ENCODE measurements at places on chromosomes 4 and X.

DNA sequence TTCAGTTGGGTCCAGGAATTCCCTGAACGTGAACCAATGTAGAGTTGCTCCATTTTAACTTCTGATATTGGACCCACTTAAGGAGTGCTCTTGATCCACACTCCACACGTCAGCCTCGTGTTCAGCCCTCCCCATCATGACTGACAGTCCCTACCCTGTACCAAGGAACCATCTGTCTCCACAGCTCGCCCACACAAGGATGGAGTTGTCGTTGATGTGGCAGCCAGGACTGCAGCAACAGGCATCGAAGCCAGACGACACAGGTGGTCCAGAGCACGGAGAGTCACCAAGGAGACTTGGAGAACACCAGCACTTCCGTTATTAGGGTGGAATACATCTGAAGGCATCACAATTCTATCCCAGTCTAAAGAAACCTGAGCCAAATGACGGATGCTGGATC, 472.1 kb upstream of the NR3C2 start:
- DNase-seq, result no peak

DNA sequence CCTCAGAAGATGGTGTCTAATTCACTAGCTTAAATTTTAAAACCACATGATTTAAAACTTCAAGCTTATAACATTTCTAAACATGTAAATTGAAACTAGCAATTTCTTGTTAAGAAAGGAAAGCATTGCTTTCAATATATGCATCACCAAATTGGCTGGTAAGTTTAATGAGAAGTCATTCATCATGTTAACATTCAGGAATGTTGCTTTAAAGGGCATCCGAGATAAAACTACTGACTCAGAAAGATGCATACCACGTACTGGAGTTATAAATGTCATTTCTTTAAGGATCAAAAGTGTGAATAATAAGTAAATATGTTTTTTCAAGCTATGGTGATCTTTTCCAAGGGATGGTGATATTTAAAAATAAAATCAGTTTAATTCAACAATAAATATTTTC, 83.3 kb upstream of the VCX2 start:
- DNase-seq, result no peak

GRCh38 chrX:46957297-46957696, 45.1 kb downstream of the JADE3 start:
- no peak for DNase-seq

DNA sequence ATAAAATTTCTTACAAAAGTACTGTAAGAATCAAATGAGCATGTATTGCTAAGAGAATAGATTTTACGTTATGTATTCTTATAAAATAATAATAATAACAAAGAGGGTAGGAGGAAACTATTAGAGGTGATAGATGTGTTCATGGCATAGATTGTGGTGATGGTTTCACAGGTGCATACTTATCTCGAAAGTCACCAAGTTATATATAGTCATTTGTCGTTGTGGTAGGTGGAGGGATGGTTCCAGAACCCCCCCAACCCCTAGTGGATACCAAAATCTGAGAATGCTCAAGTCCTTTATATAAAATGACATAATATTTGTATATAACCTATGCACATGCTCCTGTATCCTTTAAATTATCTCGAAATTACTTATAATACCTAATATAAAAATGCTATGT, 36.7 kb upstream of the H2AZ1 start:
- no peak for DNase-seq

DNA sequence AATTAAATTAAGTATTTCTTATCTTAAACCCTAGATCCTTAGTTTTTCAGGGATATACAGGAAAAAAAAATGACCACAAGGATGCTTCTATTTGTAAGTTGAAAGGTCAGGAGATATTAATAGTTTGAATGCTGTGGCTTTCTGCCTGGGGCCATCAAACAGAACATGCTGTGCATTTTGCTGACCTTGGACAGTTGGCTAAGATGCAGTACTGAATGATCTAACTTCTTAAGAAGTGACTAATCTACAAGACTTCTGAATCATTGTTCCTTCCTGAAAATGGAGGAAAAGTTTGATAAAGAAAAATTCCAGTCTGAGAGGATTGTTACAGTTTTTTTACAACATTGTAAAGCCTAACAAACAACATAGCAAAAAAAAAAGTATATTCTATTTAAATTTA, 237.8 kb upstream of the JADE1 start:
- DNase-seq, result no peak

GRCh38 chrX:16185725-16186136, 18.4 kb downstream of the MAGEB17 start:
- DNase-seq, result no peak

DNA sequence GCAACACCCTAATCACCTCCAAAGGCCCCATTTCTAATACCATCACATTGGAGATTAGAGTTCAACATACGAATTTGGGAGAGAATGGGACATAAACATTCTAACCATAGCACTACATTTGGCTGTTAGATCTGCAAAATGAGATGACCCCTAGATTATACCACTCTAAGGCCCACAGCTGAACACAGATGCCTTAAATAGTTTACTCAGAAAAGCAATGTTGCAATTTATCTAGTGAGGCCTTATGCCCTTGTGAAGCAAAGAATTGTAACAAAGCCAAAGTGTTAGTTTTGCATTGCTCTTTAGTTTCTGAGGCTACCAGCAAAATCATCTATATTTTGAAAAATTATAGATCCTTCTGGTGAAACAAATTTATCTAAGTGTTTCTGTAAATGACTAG, 31.6 kb upstream of the ARHGEF6 start:
- no peak for DNase-seq

DNA sequence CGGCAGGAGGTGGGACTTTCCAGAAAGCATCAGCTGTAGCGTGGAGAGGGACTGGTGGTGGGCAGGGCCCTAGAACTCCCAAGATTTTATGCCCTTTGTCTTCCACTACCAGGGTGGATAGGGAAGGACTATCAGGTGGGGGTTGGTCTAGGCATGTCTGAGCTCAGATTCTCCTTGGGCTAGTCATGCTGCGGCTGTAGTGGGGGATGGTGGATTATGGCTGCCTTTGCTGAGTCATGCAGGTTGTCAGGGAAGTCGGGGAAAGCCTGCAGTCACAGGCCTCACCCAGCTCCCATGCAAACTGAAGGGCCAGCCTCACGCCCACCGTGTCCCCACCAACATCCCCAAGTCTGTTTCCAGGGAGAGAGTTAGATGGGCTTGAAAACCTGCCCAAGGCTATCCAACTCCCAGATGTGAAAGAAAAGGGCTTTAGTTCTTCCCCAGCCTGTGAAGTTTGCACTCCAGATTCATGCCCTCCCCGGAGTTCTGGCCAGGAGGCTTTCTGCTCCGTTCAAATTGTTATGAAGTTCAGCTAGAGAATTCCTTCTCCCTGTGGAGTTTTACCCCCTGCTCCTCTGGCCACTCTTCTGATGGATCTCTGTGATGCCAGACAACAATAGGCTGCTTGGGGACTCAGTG, 13.4 kb upstream of the MEPE start:
- no peak for DNase-seq

DNA sequence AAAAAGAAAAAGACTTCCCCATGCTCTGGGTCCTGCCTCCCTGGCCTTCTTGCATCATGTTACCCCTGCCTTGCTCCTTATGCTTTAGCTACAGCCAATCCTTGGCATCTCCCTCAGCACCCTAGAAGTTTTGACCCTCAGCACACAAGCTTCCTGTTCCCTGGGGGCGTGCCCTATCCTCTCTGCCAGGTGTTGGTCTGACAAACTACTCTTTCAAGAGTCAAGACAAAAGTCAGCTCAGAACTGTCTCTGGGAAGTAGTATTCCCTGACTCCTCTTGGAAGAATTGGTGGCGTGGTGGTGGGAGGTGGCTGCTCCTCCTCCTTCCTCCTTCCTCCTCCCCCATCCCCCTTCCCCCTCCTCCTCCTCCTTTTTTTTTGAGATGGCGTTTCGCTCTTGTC, 41.0 kb downstream of the PRPS1 start:
- no peak for DNase-seq

GRCh38 chrX:150476164-150476699, 92.2 kb upstream of the MTM1 start:
- DNase-seq, result no peak

GRCh38 chrX:37958525-37959211, 47.7 kb upstream of the SYTL5 start:
- DNase-seq, result no peak

DNA sequence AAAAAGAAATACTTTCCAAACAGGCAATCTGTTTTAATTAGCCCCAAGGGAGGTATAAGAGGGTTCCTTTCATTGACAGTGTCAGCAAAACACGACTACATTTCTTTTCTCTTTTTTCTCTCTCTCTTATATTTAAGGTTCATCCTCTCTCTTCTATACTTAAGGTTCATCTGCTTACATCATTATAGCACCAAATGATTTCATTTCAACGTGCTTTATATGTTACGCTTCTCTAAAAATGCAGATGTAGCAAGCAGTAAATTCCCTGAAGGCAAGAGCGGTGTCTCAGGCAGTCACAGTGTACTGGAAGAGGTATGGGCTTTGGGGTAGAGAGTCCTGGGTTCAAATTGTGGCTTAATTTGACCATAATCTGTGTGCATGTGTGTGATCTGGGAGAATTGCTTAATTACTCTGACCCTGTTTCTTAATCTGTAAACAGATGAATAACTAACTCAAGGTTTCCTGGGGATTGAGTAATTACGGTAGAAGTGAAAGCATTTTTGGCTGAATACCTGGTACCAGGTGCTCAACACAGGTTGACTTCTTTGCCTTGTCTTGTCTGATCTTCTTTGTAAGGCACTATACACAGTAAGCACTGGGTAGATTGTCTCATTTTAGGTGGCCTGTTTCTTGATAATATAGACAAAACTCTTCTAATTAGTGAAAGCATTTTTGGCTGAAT, 180.8 kb downstream of the SPRY1 start:
- no peak for DNase-seq

DNA sequence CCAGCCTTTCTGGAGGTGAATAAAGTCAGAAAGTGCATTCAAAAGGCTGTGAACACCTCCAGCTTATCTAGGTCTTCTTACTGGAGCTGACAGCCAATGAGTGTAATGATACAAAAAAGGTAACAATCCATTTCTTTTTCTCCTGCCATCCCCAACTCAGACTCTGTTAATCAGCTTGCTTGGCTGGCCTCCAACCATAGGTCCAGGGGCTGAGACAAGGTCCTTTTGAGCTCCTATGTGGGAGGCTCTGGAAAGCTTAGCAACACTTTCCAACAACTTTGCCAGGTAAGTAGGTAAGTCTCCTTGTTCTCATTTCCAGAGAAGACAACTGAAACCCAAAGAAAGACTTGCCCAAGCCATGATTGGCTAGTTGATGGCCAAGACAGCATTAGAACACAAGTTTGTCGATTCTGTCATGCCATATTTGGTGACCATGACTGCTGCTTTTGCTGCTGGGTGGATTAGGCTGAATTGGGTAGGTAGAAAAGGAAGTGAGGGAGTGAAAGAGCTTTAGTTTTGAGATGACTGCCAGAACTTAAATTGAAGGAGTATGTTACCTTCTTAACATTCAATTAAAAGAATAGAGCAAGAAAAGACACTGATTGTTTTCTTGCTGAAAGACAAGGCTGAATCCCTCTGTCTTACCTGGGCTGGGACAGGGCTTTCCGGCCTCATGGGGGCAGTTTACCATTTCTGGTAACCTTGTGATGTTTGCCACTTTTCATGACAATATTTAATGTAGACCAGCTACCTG, 22.8 kb downstream of the VSIG4 start:
- no peak for DNase-seq

DNA sequence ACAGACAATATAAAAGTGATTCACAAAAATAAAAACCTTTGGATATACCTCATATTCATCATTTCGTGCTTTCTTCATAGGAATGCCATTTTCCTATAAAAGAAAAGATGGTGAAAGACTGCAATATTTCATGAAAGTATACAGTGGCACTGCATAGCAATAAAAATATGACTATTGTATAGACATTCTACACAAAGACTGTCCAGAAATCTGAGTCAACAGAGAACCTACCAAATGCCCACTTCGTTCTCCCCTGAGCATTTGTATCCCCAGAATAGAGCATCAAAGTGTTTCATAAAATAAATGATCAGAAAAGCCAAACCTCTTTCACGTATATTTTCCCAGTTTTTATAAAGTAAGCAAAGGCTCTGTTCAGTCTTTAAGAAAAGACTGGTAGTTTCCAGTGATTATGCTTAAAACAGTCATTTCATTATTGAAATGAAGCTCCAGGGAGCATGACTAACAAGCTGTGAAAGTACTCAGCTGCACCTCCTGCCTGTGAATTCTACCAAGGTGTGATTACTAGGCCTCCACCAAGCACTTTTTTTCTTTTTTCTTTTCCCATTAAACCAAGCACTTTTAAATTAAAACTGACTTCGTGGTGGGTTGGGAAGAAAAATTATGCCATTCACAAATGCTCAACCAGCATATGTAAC, 20.2 kb downstream of the PPA2 start:
- DNase-seq, result no peak

DNA sequence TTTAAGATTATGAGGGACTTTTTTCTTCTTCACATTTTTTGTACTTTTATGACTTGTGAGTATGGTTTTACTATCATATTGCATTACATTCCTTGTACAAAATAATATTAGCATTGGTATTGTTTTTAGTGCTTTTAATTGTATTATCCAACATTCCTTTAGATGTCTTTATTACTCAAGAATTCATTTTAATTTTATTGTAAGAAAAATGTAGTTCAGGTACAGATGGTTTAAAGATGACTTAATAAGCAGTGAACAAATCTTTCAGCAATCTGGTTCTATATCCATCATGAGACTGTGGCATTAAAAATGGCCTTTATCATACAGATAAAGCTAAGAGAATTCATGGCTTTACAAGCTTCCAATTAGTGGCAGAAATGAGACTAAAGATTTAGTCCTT, 191.6 kb downstream of the ANTXR2 start:
- DNase-seq, result no peak

GRCh38 chr4:178037459-178038214, 595.4 kb upstream of the AGA start:
- DNase-seq, result no peak

DNA sequence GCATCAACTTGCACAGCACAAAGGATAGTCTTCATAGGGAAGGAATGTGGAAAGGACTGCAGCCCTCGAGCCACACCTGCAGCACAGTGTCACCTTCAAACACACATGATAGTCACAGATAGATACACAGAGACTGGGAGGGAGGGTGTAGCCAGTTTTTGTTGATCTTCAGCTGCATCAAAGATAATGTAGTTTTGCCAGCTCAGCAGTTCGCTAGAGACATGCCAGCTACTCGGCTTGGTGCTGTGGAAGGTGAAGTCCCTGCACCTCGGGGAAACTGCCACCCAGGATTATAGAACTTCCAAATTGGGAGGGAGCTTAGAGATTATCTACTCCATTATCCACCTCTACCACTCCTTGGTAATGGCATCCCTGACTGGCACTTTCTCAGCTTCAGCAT, 92.9 kb upstream of the PAK3 start:
- no peak for DNase-seq

DNA sequence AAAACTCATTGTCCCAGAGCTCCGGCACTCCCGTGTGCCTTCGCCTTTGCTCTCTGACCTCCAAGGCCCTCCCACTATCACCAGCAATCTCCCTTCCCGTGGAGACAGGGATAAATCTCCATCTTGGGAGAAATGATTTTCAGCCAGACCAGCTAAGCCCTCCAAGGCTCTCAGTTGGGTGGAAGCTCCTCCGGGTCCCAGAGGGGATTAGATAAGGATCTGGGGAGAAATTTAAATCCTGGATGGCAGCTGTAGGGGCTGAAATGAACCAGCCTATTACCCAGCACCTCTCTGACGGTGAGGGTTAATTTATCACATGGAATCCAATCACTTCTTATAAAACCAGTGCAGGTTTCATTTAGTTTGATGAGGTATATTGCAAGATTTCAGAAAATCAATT, 366.2 kb downstream of the FBXW7 start:
- DNase-seq, result no peak

- DNase-seq, result no peak
These were observed 90.1 kb upstream of the MAPK10 start for GRCh38 chr4:86449746-86450588.
